Stimulated activated CD4-positive, alpha-beta T cell treated with anti-CD3 and anti-CD28 coated beads, Interleukin-1b, Interleukin-23, amount 100 ng/mL, for 1 hour (primary cell): ENCODE measurements at places on chromosomes 6 and 20.

GRCh38 chr6:75430631-75431325 is 62.8 kb downstream of the FILIP1 start:
- no peak for DNase-seq

GRCh38 chr20:29741594-29741893 is 1515.9 kb upstream of the DEFB115 start:
- no peak for DNase-seq

- no peak for DNase-seq
Observed at GRCh38 chr6:45900808-45901752, 114.6 kb downstream of the CLIC5 start.

DNA sequence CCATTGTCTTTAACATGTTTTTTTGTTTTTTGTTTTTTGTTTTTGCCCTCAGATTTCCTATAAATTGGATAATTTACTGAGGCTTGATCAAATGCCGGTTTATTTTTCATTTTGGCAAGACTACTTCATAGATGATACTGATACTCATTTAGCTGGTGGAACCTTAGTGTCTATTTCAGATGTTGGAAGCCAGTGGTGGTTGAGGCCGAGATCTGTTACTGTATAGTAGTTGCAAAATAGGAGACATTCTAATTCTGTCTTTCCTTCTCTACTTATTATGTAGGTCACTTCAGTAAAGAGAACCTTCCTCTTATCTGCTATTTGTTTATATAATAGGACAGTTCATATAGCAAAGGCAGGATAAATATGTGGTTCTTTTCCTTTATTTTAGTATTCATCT is 63.4 kb downstream of the STXBP5 start:
- DNase-seq = no peak

GRCh38 chr6:116307001-116307400 is 27.3 kb upstream of the TSPYL1 start:
- no peak for DNase-seq

GRCh38 chr6:144289006-144289405 is 3.9 kb downstream of the UTRN start:
- DNase-seq = no peak

DNA sequence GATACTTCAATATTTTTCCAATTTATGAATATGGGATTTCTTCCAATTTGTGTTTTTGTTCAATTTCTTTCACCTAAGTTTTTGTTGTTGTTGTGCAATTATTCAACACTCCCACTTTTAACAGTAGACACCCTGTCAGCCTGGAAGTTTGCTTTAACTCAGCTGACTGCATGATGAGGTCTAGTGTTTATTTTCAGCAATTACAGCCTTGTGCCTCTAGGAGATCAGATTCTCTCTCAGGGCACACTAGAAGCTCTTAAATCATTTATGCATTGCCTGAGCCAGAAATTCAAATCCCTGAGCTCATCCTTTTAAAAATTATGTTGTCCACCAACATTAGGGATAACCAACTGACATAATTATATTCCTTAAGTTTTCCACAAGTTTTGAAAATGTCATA is 85.7 kb downstream of the MRAP2 start:
- DNase-seq = no peak

DNA sequence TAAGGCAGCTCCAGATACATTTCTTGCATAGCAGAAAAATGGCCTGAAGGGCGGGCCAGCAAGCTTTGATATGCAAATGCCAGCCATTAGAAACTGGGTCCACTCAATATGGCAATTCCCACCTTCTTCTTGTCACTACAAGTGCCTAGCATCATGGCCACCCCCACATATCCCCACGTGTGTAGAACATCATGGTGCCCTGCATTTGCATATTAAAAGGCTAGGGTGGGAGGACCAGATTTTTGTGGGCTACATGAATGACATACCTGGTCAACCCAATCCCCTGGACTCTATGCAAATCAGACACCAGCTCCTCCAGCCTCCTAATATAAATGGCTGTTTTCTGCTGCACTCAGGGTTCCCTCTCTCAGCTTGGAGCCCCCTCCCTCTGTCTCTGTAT is 31.7 kb downstream of the PLN start:
- no peak for DNase-seq

GRCh38 chr6:35219683-35220326 is 6.0 kb downstream of the SCUBE3 start:
- DNase-seq = no peak

- no peak for DNase-seq
Observed at GRCh38 chr6:92132457-92132856, 1286.9 kb downstream of the EPHA7 start.

DNA sequence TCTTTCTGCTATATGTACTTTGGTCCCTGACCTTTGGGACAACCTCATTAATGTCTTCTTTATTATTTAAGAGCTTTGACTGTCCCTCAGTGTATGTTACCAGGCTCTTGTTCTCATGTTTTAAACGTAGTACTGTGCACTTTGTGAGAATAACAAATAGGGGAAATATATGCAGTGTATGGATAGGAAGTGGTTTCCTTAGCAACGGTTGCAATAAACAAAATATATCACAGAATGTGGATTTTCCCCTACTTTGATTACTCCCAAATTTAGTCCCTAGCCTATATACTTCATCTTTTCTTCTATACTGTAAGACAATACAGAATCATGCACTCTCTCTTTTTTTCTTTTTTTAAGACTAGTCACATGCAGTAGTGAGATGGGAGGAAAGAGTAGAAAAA is 123.8 kb upstream of the AKIRIN2 start:
- no peak for DNase-seq
